H54 (cell line): ENCODE measurements at places on chromosomes 5 and 9.

DNA sequence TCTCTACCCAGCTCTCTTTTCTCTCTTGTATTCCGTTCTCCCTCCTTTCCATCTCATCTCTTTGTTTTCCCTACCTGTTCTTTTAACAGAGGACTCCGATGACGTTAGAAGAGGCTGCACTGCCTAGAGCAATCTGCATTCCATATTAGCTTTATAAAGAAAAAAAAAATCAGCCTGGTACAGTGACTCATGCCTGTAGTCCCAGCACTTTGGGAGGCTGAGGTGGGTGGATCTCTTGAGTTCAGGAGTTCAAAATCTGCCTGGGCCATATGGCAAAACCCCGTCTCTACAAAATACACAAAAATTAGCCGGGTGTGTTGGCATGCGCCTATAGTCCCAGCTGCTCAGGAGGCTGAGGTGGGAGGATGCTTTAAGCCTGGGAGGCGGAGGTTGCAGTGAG is 49.0 kb downstream of the DAPK1 start:
- DNase-seq = no peak

DNA sequence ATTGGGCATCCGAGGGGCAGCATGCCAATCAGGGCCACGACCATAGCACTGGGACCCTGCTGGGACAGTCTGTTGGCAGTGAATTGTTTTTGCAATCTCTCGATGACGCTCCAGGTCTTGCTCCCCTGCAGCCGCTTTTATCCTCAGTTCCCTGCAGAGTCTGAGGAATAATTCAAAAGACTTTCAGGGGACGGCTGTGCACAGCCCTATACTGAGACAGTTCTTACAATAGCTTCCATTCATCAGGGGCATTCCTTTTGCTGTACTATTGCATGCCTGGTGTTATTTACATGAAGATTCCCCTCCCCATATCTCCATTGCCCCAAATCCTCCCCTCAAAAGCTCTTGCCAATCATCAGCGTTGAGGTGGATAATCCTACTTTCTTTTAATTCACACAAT is 163.3 kb upstream of the WWC1 start:
- no peak for DNase-seq

- no peak for DNase-seq
These were observed 63.6 kb downstream of the PALM2AKAP2 start for GRCh38 chr9:109843641-109844040.

- no peak for DNase-seq
These were observed 3.0 kb downstream of the SLC12A7 start for GRCh38 chr5:1108865-1109174.

- no peak for DNase-seq
These were observed 161.3 kb downstream of the LPAR1 start for GRCh38 chr9:110876929-110877328.

DNA sequence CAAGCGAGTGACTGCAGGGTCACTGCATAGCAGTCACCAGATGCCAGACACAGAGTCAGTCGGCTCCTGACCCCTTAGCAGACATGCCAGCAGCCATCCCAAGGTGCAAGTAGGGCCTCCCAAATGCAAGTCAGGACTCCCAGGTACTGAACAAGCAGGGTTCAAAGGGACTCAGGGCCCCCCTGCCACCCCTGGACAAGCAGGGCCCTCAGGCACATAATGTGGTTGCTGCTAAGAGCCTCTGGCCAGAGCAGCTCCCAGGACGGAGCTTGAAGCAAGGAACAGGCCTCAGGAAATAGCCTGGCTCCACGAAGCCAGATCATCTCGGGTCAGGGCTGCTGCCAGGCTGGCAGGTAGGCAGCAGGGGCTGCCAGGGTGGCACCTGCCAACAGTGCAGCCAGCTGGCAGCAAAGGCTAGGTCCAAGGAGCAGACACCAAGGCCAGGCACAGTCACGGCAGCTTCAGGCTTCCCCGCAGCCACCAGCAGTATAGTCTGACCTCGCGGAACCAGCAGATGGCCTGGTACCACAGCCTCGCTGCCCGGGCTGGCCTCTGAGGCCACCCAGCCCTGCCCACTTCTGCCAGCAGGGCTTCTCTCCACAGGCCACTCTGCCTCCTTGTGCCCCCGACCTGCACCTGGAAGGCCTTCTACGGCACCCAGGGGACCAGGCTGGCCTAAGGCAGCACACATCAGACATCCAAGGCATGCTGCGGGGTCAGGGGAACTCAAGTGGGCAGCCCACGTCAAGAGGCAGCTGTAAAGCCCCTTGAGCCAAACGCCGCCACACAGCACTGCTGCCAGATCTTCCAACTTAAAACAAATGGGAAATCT is 7.4 kb downstream of the EEIG1 start:
- no peak for DNase-seq

- DNase-seq = no peak
These were observed 233.4 kb downstream of the RAB3C start for GRCh38 chr5:58816181-58816731.

- no peak for DNase-seq
These were observed 116.7 kb downstream of the UGCG start for GRCh38 chr9:112013266-112013665.

GRCh38 chr5:30324083-30324482 is 869.4 kb upstream of the CDH6 start:
- no peak for DNase-seq

GRCh38 chr9:78605041-78606000 is 308.4 kb downstream of the PSAT1 start:
- no peak for DNase-seq

DNA sequence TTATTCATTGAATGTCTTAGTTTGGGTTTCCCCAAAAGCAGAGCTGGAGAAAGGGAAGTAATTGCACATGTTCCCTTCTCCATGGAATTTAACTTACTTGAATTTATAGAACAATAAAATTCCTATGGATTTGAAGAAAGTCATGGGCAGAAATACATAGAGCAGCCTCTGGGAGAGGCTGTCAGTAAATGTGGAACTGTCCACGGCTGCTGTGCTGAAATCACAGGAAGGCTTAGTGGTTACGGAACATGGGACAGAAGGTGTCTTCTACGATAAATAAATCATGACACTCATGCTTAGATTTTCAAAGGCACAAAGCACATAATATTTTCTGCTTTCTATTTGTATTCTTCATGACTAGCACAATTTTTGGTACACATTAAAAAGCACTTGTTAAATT is 440.6 kb upstream of the IZUMO3 start:
- DNase-seq = no peak

DNA sequence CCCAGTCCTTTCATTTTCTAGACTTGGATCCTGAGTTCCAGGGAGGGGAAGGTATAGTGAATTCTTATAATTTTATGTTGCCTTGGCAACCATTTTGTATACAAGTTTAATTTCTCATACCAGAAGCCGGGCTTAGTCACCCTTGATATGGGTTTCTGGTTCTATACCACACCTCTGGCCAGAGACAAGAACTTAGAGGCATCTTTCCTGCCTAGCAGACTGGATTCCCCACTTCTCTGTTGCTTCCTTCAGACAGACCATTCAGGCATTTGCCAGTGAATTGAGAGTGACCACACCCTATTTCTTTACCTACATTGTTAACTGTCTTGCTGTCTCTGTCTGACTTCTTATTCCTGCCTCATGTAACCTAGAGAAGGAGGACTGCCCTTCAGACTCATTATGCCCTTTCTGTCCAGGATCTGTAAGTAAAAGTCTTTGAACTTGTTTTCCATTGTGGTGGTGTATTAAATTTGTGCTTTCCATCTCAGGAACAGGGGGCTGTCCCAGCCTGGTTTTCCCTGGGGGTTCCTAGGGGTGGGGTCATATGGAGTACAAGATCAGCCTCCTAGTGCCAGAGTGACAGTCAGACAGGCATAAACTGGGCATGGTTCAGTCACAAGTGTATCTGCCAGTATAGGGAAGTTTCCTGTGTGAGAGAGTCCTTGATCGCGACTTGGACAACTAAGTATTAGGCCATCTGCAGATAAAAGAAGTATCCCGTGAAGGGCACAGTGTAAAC is 27.4 kb downstream of the TNFSF8 start:
- no peak for DNase-seq

GRCh38 chr5:62489471-62489870 is 76.9 kb downstream of the IPO11 start:
- DNase-seq = no peak

- no peak for DNase-seq
These were observed 13.6 kb downstream of the EXOC3 start for GRCh38 chr5:456351-457194.

GRCh38 chr5:2020730-2021129 is 138.0 kb upstream of the IRX4 start:
- no peak for DNase-seq

DNA sequence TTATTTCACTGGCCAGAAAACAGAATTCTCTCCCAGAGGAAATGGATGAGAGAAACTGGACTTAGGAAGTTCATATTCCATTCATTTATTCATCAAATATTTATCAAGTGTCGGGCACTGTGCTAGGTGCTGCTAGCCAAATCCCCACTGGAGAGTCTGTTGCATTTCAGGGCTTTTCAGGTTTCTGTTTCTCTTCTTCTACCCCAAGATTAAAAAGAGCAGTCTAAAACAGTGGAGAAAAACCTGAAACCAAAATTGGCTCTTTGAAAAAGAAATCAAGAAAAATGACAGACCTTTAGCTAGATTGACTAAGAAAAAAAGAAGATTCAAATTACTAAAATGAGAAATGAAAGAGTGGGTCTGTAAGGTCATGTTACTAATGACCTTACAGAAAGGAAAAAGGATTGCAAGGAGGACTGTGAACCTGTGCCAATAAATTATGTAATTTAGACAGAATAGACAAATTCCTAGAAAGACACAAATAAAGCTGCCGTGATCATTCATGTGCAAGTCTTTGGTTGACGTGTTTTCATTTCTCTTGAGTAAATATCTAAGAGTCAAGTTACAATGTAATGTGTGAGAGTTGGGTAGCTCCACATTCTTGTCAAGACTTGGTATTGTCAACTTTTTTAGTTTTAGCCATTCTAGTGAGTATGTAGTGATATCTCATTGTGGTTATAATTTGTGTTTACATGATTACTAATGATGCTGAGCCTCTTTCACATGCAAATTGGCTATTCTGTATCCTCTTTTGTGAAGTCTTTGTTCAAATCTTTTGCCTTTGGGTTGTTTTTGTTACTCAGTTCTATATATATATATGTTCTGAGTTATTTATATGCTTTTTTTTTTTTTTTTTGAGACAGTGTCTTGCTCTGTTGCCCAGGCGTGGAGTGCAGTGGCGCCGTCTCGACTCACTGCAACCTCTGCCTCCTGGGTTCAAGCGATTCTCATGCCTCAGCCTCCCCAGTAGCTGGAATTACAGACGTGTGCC is 23.7 kb downstream of the SNX30 start:
- no peak for DNase-seq

GRCh38 chr9:3464033-3464638 is 61.7 kb downstream of the RFX3 start:
- no peak for DNase-seq

GRCh38 chr9:20394969-20395368 is 227.3 kb downstream of the MLLT3 start:
- DNase-seq = no peak

GRCh38 chr5:170752257-170753215 is 31.0 kb upstream of the GABRP start:
- no peak for DNase-seq

DNA sequence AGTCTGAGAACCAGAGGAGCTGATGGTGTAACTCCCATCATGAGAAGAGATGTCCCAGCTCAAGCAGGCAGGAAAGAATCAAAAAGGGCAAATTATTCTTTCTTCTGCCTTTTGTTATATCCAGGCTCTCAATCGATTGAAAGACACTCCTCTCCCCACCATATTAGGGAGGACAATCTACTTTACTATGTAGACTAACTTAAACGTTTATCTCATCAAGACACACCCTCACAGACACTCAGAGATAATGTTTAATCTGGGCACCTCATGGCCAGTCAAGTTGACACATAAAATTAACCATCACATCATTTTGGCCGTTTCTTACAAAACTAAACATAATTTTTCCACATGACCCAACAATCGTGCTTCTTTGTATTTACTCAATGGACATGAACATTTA is 534.3 kb upstream of the RORB start:
- no peak for DNase-seq

GRCh38 chr9:92760070-92760469 is 4.6 kb downstream of the BICD2 start:
- DNase-seq = no peak

- DNase-seq = peak; percentile 46
These were observed 240.7 kb upstream of the NREP start for GRCh38 chr5:111997711-111998110.
